Osteoblast (primary cell): ENCODE measurements at places on chromosomes 3 and 15. TPM values are rescaled to one million over a fixed set of nuclear protein-coding genes. Genes with fewer than 3 reads are reported as not detected.

- H3K27me3 ChIP-seq = peaks cover 28% of the 10 kb centered on the region
- H3K4me3 ChIP-seq = no peak overlapping the region
- H3K27ac ChIP-seq = no peak overlapping the region
- H3K4me1 ChIP-seq = no peaks in the 10 kb centered on the region
Observed at GRCh38 chr3:13285007-13285567, 135.0 kb downstream of the NUP210 start.

Gene PATL2
- total RNA-seq = 1.8 and 2.7 TPM in 2 replicates

DNA sequence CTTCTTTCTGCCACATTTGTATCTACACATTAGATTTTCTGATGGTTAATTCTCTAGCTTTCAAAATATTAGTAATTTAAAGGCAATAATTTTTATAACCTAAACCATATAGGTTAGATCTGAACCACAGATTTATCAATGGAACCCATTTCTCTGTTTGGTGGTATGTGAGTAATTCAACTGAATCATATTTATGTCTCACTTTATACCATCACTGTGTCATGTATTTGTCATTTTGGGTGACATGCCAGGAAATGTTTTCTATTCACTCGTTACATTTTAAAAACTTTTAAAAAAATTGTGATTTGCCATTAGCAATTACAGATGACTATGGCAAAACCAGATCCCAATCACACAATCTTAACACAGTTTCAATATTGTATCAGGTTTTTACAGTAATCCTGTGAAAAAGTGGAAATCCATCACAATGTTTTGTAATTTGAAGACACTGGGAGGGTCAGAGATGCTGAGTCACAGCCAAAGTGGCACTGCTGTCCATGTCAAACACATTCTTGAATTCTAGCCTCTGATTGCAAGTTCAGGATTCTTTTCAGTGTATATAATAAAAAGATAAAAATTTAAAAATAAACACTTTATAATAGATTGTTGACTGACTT is 356.0 kb upstream of the RBMS3 start:
- H3K27me3 ChIP-seq = no peaks in the 10 kb centered on the region
- peak overlapping the region; percentile 31 for H3K27ac ChIP-seq
- no peaks in the 10 kb centered on the region for H3K36me3 ChIP-seq
- H3K4me3 ChIP-seq = peak overlapping the region; percentile 9

DNA sequence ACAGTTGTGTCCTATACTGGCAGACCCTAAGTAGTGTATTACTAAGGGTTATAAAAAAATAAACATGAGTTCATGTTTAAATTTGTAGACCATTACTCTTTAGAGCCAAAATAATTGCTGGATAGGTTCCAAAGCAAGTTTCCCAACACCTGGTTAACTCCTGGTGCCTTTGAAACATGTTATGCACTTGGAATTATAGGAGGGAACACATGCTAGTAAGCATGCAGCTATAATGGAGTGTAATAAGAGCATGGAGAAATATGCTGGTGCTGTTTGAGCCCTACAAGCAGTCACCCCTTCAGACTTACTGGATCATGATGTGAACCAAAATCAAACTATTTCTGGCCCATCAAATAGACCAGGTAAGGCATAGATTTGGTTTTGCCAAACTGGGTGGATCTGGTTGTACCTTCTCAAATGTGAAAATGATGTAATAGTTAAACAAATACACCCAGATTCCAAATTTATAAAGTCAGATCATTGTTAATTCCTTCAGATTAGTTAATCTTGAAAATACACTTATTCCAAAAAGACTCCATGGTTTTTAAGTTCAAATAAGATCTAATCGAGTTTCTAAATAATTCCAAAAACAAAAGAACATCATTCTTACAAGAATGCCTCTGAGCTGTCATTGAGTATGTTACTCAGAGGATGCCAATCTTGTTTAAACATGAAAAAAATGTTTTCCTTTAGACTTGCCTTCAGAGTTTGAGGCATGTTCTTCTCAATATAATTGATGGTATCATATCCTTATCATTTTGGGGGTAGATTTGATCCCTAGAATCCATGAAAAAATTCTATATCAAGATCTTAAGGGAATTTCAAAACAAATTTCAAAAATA is 69.3 kb downstream of the LRRC28 start:
- peak overlapping the region; percentile 58 for H3K27ac ChIP-seq
- no peak for DNase-seq
- H3K36me3 ChIP-seq = no peaks in the 10 kb centered on the region

Gene SIDT1
- total RNA-seq = under 0.01 TPM in 2 replicates

- H3K27me3 ChIP-seq = no peaks in the 10 kb centered on the region
- no peaks in the 10 kb centered on the region for H3K36me3 ChIP-seq
- no peak overlapping the region for H3K4me3 ChIP-seq
- no peak for DNase-seq
Observed at GRCh38 chr15:47764666-47765065, 47.4 kb downstream of the SEMA6D start.

Gene SCAANT1
- not detected in 2 replicates for total RNA-seq

DNA sequence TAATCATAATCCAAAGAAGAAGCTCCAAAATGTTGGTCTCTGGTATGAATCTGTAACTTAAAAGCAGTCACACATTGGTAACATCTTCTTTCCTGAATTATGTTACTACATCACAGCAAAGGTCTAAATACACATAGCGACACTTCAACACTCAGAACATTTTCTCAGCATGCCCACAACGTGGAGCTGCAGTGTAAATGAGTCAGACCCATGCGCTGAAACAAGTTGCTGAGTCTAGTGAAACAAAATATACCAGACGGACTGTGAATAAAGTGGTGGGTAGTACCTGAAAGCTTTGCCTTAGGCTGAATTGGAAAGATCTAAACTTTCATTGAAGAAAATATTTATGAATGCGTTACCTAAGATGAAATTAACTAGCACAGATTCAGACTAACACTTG is 33.2 kb upstream of the GOLGA8B start:
- peaks cover 51% of the 10 kb centered on the region for H3K27me3 ChIP-seq
- H3K4me1 ChIP-seq = no peaks in the 10 kb centered on the region
- no peak for DNase-seq

DNA sequence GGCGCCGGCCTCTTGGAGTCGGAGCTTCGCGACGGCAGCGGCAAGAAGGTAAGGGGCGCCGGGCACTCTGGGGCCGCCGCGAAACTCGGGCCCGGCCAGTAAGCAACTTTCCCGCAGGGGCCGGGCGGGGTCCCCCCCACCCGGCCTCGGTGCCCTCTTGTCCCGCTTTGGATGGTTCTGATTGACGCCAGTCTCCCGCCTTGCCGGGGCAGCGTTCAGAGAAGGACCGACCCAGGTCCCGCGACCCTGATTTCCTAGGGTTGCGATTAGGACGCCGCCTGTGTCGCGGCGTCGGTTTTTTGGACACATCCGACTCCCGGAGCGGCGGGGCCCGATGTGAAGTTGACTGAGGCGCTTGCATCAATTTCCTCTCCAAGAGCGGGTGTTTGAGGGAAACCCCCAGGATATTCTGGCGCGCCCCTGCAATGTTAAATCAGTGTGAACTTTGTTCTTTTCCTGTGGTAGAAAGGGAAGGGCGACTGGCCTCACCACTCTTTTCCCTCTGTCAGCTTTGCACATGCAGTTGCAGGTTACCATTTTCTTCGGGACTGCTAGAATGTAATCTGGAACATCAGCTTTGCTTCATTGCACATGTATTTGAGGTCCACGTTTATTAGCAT is 755 bp downstream of the PDE8A start:
- no peaks in the 10 kb centered on the region for H3K27me3 ChIP-seq
- H3K27ac ChIP-seq = peak overlapping the region; percentile 71
- H3K4me3 ChIP-seq = peak overlapping the region; percentile 95
- peak; percentile 84 for DNase-seq
- no peaks in the 10 kb centered on the region for H3K36me3 ChIP-seq
- peaks cover 13% of the 10 kb centered on the region for H3K4me1 ChIP-seq

DNA sequence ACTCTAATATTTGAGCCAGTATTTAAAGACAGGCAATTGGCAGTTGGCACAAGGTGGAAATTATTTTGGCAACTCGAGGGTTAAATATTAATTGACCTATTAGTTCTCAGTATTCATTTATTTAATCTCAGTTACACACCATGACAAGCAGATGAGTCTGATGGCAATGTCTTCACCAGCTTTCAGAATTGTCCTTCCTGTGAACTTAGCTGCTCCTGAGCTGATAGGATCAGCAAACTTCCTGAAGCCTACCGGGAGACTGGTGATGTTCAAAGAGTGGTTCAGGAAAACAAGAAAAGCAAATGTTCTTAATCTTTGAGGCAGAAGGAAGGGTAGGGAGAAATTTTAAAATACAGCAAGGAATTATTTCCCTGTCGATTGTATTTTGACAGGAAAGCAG is 522.2 kb downstream of the SOX2 start:
- no peaks in the 10 kb centered on the region for H3K4me1 ChIP-seq
- H3K4me3 ChIP-seq = no peak overlapping the region
- H3K36me3 ChIP-seq = no peaks in the 10 kb centered on the region

DNA sequence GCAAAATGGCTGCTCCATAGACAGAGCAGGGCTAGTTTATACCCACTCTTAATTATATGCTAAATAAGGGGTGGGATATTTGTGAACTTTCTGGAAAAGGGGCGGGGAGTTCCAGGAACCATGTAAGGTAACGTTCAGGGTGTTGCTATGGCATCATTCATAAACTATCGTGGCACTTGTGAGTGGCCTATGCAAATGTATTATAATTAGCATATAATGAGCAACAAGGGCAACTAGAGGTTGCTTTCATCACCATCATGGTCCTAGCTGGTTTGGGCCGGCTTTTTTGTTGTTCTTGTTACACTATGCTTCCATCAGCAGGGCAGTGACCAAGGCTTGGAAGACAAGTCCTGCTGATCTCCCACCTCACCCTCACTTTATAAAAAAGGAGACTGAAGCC is 43.2 kb upstream of the FGD5 start:
- no peaks in the 10 kb centered on the region for H3K36me3 ChIP-seq
- no peaks in the 10 kb centered on the region for H3K27me3 ChIP-seq
- no peak for DNase-seq
- no peaks in the 10 kb centered on the region for H3K4me1 ChIP-seq
- no peak overlapping the region for H3K4me3 ChIP-seq

Gene MYRIP
- total RNA-seq = under 0.01 TPM in 2 replicates

Gene SOX14
- total RNA-seq = not detected in 2 replicates

DNA sequence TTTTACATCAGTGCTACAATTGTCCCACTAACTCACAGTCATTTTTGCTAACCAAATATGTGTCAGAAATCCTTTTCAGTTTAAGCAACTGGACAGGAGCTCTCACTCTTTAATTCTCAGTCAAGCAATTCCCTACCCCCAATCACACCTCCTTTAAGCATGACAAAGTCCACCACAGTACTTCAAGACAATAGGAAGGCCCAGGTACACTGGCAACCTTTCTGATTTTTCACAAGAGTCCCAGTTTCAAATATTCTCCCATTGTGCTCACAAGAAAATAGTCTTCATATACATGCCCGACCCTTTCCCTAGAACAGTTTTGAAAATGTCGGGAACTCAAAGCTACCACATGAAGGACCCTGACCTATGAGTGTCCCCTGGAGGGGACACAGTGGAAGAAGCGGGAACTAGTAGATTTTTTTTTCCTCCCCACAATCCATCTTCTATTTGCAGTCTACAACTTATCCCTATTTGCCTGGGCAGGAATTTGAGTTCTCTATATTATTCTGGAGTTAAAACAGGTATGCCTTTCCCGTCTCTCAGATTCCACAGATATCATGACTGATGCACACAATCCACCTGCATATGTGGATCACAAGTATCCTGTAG is 413.5 kb downstream of the TIGIT start:
- no peak for DNase-seq
- H3K27ac ChIP-seq = no peak overlapping the region
- H3K4me1 ChIP-seq = peaks cover 12% of the 10 kb centered on the region
- no peaks in the 10 kb centered on the region for H3K36me3 ChIP-seq

DNA sequence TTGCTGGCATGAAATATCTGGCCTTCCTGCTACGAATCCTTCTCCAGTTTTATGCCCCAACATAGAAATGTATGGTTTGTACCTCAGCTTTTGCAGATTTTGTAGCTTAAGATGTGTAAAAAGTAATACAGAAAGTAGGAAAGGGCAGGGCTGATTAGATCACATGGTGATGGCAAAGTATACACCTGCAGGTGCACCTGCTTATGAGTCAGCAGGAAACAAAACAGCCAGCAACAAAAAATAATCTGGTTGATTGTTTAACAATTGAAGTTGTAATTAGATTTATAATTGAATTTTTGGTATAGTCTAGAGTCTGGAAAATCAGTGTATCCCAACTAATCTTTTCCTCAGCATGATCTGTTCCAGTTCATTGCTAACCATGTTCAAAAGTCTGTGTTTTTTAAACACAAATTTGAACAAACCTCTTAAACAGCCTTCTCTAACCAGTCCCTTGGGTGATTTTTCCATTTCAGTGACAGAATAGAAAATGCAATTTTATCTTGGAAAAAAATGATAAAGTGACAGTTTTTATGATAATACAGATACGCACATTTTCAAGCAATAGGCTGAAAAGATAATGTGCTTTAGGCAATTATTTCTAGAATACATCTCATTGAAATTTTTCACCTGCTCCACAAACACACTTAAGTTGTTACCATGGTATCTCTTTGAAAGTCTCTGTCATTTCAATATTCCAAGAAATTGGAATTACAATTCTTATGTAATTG is 477.4 kb downstream of the NAALADL2 start:
- H3K27ac ChIP-seq = no peak overlapping the region
- peaks cover 18% of the 10 kb centered on the region for H3K4me1 ChIP-seq
- no peak for DNase-seq
- H3K36me3 ChIP-seq = no peaks in the 10 kb centered on the region

DNA sequence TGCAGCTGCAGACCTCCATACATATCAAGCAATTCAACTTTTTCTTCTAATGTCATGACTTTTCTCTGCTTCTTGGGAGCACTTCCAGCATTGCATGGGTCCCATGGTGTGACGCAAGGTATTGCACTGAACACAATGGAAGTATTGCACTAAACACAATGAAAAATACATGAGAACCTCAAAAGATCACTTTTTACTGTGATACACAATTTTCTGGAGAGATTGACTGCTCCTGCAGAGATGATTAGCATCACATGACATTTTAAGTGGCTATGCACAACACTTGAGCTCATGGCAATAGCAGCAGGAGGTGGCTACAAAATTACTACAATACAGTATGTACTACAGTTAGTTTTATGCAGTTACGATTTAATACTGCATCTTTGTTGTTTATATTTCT is 113.5 kb upstream of the BHLHE40 start:
- no peaks in the 10 kb centered on the region for H3K27me3 ChIP-seq
- peaks cover 18% of the 10 kb centered on the region for H3K4me1 ChIP-seq
- no peak overlapping the region for H3K4me3 ChIP-seq
- no peaks in the 10 kb centered on the region for H3K36me3 ChIP-seq

- H3K27me3 ChIP-seq = no peaks in the 10 kb centered on the region
- no peak overlapping the region for H3K27ac ChIP-seq
- no peak for DNase-seq
- no peak overlapping the region for H3K4me3 ChIP-seq
- no peaks in the 10 kb centered on the region for H3K4me1 ChIP-seq
Observed at GRCh38 chr3:144380849-144381248, 409.2 kb downstream of the DIPK2A start.
